ENCODE measurements at places on chromosomes 7 and 10.

- no peak for DNase-seq
Observed at GRCh38 chr10:4270116-4270515, 485.1 kb upstream of the KLF6 start.

DNA sequence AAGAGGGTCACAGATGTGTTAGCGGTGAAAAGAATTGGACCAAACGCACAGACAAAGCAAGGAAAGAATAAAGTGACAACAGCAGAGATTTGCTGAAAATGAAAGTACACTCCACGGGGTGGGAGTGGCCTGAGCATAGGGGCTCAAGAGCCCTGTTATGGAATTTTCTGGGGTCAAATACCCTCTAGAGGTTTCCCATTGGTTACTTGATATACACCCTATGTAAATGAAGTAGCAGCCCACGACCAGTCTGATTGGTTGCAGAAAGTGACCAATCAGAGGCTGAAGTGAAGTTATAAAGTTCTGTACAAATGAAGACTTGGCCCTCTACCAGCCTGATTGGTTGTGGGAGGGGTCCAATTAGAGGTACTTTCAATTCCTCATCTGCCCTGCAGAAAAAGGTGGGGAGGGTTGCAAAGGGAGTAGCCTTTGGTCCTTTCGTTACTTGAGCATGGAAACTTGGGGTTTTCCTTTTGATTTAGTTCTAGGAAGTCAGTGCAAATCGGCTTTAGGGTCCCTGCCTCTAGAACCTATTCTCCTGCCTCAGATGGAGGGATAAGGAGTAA, 125.6 kb upstream of the PRPS1L1 start:
- no peak for DNase-seq

- peak; percentile 33 for DNase-seq
Observed at GRCh38 chr7:19215412-19215811, 70.2 kb upstream of the FERD3L start.

DNA sequence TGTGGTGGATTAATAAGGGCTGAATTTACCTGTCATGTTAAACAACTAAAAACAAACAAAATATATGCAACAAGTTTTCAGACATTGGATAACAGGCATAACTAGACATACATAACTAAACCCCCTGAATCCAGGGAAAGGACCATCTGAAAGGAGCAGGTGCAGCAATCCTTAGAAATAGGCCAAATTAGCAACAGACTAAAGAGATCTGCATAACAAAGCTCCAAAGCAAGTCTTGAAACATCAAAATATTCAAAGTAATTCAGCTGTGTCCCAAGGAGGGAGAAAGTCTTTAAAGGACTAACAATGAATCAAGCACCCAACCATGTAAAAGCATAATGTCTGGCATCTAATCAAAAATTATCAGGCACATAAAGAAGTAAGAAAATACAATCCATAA, 475.1 kb downstream of the GRID1 start:
- no peak for DNase-seq

DNA sequence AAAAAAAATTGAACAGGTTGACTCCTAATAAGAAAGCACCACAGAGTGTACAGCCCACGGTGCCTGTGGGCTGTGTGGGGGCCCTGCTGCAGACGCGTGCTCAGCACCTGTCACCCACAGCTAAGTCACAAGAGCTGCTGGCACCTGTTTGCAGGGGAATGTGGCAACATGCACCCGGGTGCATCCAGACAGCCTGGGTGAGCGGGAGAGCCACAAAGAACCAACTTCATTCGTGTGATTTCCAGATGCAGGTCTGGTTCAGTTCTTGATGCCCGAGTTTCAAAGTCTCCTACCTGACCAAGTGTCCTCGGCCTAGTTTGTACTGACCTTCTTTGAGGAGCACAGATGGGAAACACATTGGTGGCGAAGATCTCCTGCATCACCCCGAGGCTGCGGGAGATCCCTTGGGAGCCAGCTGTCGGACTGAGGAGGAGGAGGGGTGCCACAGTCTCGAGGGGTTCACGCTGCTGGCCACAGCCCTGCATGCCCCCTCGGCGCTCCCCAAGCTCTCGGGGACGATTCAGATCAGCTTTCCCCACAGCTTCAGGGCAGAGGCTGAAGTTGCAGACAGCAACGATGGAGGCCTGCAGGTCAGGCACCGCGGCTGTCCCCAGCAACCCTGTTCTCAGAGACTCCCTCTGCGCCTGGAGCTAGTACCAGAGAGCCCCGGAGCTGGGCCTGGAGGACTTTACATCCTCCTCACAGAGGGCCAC, 35.3 kb downstream of the AMZ1 start:
- DNase-seq, result no peak

DNA sequence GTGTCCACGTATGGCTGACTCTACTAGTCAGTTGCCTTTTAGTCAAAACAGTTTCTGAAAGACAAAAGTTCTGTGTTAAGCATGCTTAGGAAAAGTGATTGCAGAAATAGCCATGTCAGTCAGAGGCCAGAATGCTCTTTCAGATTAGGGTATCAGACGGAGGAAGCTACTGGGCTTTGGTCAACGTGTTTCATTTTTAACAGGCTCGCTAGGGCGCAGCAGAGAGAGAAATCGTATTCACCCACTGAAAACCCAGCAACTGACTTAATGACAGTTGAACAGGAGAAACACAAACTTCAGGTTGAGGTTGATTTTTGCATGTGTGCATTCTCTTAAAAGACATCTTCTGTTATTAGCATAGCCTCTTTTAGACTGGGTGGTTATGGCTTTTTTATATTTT, 322.6 kb upstream of the KIAA1217 start:
- DNase-seq, result no peak

- DNase-seq, result no peak
Observed at GRCh38 chr10:114957673-114958072, 19.7 kb downstream of the TRUB1 start.

DNA sequence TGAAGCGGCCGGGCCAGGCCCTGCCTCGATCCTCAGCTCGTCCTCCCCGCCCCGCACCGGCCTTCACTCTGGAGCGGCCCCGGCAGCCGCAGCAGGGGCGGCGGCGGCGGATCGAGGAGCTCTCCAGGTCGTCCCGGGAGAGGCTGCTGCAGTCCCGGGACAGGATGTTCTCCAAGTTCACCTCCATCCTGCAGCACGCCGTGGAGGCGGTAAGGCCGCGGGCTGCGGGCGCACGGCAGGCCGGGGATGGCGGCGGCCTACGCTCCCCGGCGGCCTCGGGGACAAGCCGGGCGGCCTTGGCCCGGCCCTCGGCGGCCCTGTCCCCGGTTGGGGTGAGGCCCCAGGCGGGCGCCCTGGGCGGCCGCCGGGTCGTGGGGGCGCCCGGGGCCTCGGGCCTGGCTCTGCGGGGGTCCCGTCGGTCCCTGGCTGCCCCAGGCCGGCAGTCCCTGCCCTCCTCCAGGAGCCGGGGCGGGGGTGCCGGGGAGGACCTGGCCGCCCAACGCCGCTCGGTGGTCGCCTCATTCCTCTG, 399 bp downstream of the FHIP2A start:
- DNase-seq, result no peak

GRCh38 chr7:47007471-47007870, 574.4 kb downstream of the TNS3 start:
- DNase-seq, result no peak

DNA sequence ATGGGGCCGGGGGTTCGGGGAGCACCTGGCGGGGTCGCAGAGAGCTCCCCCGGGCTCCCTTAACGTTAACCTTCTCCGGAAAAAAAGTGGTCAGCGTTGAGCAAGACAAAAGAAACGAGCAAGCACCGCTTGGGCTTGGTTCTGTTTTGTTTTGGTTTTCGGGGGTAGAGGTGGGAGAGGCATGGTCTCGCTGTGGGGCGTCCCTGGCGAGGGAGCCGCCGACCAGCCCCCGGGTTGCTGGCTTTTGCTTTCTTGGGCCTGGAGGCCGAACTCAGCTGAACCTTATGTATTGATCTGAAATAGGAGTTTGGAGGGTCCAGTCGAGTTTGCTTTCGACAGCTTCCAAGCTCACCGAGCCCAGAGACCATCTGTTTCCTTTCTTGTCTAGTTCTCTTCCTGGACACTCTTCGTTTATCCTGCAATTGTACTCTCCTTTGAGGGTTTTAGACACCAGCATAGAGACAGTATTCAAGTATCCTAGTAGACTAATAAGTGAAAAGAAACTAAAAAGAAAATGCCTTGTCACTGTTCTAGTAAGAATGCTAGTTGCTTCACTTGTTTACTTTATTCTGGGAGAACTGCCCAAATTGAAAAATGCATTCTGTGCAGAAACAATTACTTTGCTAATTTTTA, 980 bp downstream of the FHIP2A start:
- DNase-seq, result no peak

GRCh38 chr10:15166325-15166724, 2.2 kb downstream of the NMT2 start:
- no peak for DNase-seq

- no peak for DNase-seq
Observed at GRCh38 chr10:112857493-112857892, 92.6 kb upstream of the TCF7L2 start.

GRCh38 chr7:33764752-33765451, 140.4 kb upstream of the BMPER start:
- no peak for DNase-seq

DNA sequence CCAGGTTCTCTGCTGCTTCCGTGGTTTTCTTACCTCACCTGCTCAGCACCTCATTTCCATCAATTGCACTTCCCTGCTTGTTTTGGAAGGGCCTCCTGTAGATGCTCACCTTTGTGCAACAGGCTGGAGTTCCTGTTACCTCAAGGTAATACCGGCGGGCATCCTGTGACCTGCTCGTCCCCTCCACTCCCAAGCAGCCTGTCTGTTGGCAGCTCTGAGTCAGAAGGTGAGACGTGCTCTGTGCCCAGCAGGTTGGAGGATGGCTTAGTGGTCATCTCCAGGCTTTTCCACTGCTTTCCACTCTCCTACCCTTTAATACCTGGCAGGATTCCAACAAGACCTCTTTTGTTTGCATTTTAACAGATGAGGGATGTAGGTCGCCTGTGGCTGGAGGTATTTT, 86.0 kb downstream of the CAMK1D start:
- DNase-seq, result no peak

- DNase-seq, result no peak
Observed at GRCh38 chr10:52208365-52208764, 105.7 kb upstream of the DKK1 start.

GRCh38 chr10:61669849-61670248, 7.1 kb downstream of the CABCOCO1 start:
- no peak for DNase-seq

- no peak for DNase-seq
Observed at GRCh38 chr7:69906283-69906995, 308.2 kb downstream of the AUTS2 start.

DNA sequence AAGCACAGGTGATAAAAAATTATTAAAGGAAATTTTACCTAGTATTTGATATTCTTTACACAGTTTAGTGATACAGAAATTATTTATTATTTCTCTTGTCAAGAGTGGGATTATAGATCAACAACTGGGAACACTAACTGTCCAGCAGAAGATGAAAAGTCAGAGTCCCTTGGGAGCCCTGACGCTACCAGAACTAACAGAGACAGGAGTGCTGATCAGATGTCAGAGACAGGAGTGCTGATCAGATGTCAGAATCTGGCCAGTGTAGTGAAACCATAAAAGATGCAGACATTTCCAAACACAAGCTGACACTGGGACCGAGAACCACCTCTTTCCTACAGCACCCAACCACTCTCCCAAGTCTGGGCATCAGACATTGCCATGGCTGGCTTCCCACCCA, 828.2 kb downstream of the TNS3 start:
- DNase-seq, result no peak

GRCh38 chr10:80197972-80198916, 7.1 kb downstream of the ANXA11 start:
- no peak for DNase-seq

- DNase-seq, result no peak
Observed at GRCh38 chr7:127933146-127933545, 98.1 kb downstream of the LRRC4 start.

DNA sequence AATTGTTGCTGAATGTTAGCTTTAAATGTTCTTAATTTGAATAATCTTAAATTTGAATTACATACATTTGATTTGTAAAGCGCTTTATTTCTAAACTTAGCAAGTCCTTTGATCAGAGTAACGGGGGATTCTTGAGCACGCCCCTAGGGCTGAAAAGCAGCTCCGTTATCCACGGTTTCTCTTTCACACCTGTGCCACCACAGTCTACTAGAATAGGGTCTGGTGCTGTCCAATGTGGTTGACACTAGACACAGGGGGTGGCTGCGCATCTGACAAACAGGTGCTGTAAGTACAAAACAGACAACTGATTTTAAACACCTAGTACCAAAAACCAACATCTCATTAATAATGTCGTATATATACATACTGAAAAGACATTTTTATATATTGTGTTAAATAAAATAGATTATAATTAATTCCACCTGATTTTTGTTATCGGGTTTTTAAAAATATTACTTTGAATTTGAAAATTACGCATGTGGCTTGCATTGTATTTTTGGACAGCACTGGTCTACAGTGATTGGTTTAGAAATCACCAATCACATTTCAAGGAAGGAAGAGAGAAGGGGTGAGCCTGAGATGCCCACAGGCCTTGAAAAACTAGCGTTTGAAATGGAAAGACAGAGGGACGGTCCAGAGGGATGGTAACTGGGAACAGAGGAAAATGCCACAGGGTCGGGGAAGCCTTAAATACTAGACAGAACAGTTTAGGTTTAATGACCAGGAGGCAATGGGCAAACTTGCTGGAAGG, 7.3 kb downstream of the SEPHS1 start:
- DNase-seq, result no peak

DNA sequence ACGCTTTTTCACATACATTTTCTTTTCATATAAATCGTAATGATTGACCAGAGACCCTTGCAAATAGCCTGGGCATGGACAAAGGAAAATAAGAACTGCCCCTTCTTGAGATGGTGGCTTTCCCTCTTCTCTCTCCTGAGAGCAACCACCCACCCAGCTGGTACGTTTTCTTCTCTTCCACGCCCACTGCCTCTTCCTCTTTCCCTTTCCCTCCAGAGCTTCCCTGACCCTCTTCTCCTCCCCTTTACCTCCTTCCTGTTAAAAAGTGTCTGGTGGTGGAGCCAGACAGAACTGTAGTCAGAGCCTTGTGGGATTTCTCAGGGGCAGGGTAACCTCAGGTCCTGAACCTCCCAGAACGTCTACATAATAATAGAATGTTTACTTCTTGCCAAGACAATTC, 23.2 kb downstream of the GPR141 start:
- no peak for DNase-seq

GRCh38 chr7:55588379-55588699, 16.0 kb upstream of the VOPP1 start:
- DNase-seq, result no peak

DNA sequence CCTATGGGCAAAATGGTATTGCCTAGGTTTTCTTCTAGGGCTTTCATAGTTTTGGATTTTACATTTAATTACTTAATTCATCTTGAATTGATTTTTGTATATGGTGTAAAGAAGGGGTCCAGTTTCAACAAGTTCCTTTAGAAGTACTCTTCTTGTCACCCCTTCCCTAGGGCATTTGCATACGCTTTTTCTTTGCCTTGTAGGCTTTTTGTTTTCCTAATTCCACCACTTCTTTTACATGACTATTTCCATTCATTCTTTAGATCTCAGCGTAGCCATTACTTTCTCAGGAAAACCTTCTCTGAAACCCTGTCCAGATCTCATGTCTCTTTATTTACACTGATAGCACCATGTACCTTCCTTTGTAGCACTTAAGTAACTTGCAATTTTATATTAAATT, 648.6 kb downstream of the XPNPEP1 start:
- DNase-seq, result no peak

- no peak for DNase-seq
Observed at GRCh38 chr10:25078658-25079431, 62.4 kb downstream of the THNSL1 start.

Data from brain pericyte (primary cell).